T-cell (primary cell): ENCODE measurements at places on chromosomes 6 and 20.

DNA sequence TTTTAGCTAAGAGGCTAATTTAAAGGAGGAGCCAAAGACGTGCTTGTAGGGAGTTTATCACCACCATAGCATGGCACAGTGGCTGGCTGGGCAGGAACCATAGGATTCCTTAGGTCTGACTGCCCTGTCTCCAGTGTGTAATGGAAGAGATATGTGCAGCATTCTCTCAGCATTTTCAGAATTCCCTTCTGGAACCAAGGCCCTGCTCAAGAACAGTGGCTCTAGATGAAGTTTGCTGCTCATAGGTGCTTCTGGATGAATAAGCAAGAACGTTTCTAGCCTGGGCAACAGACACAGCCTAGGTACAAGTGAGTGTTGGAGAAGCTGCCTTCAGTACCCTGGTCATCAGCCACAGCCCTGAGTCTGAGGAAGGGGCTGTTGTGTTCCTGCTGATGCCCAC lies 69.1 kb downstream of the LCA5 start:
- no peak for DNase-seq

GRCh38 chr20:16314748-16315159 lies 258.5 kb downstream of the KIF16B start:
- DNase-seq = no peak

- no peak for DNase-seq
These were observed 91.1 kb downstream of the TXNDC5 start for GRCh38 chr6:7819431-7820015.

DNA sequence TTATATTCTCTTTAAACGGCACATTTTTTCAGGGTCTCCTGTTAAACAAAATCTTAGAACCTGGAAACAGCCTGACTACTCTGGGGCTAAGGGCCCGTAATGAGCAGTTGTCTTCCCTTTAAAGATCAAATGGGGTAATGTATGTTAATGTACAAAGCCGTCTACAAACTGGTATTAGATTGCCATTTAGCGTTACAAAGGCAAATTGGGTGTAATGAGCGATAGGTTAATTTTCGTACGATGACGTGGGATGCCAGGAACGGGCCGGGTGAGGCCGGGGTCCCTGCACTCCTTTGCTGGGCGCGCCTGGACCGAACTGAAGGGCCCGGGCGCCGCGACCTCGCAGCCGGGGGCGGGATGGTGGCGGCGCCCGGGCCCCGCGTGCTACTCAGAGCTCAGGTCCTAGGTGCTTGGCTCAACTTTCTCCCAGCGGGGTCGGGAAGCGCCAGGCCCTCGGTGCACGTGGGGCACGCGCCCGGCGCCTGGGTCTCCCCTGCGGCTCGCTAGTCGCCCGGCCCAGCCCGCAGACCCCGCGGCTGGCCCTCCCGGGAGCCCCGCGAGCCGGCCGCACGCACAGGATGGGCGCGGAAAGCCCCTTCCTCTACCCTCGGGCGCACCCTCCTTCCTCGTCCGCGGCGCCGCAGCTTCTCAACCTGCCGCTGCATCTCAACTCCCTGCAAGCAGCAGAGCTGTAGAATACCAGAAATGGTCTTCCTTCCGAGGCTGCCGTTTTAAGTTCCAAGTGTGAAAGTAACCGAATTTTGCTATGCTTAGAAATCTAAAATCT lies 5.9 kb downstream of the NKX2-4 start:
- no peak for DNase-seq

DNA sequence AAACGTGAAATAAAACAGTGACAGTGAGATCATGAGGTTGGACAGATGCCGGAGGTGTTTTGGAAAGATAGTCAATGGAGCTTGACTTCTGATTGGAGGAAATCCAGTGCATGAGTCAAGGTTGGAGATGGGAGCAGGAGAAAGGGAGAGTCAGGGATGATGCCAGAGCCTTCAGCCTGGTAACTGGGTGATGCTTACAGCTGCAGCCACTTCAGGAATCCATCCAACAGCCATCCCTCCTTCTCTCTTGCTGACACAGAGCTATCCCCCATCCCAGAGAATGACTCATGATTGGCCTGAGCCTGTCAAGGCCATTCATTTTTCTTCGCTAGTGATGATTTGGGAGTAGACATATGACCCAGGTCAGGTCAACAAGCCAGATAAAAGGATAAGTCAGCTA lies 112.8 kb downstream of the SAMD5 start:
- DNase-seq = no peak

- DNase-seq = no peak
These were observed 251.6 kb downstream of the LAMA2 start for GRCh38 chr6:129134535-129134934.

DNA sequence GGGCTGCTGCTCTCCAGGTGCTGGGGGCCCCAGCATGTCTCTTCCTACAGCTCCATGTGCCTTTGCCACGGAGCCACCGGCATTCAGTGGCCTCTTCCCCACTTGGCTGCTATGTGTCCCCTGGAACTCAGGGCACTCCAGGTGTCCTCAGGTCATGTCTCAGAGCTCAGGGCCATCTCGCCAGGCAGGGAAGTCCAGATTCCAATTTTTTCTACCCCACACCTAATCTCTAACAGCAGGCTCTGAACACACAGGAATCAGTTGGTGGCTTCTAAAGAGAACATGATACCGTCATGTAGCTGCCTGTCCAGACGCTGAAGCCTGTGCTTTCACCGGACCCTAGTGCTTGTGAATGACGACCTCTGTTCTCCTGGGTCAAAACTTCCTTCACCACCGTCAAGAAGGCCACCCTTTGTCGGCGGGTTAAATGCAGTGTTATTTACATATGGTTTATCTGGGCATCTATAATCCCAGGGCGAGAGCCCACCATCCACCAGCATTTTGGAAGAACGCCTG lies 4.2 kb upstream of the SLCO4A1 start:
- DNase-seq = no peak

- DNase-seq = no peak
These were observed 101.9 kb upstream of the BEND3 start for GRCh38 chr6:107217248-107217647.
